Stimulated activated CD8-positive, alpha-beta memory T cell treated with anti-CD3 and anti-CD28 coated beads, Interleukin-4, amount 100 ng/mL, for 48 hours (primary cell): ENCODE measurements at places on chromosomes 6 and 20.

DNA sequence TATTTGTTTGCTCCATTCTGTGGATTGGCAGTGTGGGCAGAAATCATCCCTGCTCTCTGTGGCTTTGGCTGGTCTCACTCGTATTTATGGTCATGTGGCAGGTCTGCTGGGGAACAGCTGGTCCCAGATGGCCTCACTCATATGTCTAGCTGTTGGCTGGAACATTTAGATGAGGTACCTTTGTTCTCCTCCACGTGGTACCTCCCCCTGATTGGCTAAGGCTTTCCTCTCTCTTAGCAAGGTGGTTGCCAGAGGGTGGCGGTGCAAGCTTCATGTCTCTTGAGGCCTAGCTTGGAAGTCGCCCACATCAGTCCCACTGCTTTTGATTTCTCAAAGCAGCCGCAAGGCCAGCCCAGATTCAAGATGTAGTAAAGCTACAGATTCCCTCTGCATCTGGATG lies 348.5 kb upstream of the BTBD3 start:
- DNase-seq = no peak

DNA sequence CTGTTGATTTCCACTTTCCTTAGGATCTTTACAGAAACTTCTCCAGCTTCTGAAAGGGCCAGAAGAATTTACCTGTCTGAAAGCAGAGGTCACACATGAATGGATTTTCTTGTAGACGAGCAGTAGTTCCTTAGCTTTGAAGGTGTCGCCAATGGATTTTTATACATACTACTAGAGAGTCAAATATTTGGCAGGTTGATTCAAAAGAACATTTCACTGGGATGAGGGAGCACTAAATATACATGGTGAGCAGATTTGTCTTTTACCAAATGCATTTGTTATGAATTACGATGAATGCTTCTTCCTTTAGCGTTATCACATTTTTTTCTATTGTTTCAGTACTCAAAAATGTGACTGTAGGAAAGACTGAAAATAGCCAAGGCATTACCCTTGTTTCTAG lies 162.3 kb downstream of the PAX1 start:
- DNase-seq = no peak

DNA sequence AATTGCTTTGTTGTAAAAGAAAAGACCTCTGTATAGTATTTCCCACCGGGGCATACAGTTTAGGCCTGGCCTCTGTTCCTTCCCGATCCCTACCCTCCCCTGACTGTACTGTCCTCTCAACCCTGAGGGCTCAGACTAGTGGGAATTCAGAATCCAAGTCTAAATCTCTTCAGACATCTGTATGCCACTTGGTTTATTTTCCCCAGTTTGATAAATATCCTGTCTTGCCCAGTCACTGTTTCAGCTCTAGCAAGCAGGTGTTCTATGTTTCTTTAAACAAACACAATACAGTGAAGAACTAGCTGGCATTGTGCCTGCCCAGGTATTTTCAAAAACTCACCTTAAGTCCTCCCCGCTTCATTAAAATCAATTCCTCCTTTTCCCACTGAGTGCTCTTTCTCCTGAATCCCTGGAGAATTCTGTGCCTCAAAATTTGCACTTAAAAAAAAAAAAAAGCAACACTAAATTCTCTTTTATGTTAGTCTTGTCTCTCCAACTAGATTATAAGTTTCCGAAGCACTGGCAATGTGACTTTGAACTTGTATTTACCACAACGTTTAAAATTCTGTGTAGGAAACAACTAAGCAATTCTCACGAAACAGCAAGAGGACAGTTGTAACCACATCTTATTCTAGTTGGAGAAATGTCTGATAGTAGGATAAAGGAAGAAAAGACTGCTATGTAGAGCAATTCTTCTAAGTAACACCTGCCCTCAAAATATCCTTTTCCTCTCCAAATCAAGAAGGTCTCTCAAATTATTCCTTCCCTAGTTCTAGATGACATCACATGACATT lies 112.0 kb upstream of the CARMIL1 start:
- no peak for DNase-seq

- peak; percentile 53 for DNase-seq
Measured at GRCh38 chr6:14121936-14122344, 4.4 kb downstream of the CD83 start.

DNA sequence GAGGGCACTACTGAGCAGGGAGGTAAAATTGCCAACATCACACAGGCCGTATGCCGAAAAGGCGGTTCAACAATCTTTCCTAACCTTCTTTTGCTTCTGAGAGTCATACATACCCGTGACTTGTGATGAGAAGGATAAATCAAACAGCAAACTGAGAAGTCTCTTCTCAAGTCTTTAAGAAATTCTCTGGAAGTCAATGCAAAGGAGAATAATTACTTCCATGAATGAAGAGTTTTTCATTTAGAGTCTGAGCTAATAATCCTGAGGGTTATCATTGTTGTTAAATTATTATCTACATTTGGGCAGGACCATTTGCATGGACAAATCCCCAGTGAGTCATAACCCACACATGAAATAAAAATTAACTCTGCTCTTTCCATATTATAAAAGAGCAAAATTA lies 22.4 kb upstream of the ILRUN start:
- no peak for DNase-seq

DNA sequence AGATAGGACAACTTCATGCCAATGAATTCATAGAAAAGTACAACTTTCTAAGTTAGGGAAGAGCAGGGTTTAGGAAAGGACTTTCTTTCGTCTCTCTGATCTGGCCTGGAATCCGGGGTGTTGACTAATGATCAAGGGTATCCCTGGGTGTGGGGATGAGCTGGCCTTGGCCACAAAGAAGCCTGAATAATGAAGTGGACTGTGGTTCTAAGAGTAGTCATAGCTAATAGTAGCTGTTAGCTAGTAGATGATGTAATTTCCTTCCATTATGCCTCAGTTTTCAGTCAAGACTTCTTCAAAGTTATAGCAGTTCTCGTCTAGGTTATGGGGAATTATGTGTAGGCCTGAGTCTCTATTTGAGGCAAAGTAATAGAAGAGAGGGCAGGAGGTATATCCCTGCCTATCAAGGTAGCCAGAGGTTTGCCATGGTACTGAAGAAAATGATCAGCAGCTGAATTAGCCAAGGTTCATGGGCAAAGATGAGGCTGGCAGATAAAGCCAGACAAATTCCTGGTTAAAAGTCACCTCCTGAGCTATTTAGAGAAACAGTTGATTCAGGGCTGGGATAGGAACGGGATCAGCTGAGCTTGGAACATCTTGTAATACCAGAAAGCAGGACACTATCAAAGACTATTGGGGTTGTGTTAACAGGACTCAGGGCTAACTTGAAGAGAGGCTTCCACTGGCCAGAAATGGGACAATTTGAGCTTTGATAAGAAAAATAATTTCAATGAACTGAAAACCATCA lies 18.7 kb upstream of the TRPC4AP start:
- DNase-seq = no peak

GRCh38 chr20:63563225-63563935 lies 9.4 kb downstream of the FNDC11 start:
- no peak for DNase-seq

DNA sequence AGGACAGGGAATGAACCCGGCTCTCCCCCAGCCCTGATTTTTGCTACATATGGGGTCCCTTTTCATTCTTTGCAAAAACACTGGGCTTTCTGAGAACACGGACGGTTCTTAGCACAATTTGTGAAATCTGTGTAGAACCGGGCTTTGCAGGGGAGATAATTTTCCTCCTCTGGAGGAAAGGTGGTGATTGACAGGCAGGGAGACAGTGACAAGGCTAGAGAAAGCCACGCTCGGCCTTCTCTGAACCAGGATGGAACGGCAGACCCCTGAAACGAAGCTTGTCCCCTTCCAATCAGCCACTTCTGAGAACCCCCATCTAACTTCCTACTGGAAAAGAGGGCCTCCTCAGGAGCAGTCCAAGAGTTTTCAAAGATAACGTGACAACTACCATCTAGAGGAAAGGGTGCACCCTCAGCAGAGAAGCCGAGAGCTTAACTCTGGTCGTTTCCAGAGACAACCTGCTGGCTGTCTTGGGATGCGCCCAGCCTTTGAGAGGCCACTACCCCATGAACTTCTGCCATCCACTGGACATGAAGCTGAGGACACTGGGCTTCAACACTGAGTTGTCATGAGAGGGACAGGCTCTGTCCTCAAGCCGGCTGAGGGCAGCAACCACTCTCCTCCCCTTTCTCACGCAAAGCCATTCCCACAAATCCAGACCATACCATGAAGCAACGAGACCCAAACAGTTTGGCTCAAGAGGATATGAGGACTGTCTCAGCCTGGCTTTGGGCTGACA lies 28.8 kb upstream of the ZBP1 start:
- DNase-seq = no peak

DNA sequence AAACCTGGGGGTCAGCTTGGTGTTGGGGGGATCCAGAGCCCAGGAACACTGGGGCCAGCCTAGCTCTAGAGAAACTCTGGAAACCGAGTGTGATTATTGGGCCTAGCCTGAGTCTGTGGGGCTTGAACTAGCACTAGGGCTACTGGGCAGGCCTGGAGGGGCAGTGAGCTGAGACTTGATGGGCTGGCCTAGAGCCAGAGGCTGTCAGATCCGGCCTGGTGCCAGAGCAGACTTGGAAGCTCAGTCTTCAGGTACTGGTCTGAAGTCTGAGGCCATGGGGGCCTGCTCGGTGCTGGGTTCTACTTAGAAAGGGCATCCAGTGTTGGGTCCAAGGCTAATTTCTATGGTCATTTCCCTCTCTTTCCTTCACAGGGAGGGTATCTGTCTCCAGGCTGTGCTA lies 2.7 kb downstream of the DEFB112 start:
- DNase-seq = no peak

DNA sequence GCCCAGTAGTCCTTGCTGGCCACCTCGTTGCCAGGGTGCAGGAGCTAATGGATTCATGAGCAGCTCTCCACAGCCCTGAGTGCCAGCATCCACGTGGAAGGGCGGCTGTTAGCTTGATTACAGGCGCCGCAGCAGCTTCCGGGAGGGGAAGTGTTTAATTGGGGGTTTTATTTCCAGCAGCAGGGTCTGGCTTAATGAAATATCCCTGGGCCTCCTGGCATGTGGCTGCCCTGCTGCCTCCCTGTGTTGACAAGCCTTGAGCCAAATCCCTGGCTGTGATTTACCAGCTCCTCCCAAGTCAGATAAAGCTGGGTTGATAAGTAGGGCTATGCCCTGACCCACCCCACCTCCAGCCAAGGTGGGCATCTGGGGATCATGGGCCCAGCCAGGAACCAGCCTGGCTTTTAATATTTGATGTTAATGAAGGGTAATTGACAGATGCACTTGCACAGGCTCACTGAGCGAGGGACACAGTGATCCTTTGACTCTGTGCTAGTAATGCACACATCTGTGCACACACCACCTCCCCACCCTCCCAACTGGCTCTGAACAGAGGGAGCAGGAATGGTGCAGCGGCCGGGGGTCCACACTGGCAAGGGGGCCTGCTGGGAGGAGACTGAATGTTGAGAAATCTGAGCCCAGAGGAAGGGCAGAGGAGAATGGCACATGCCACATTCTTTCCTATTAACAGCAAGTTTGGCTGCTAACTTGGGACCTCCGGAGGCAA lies 13.6 kb downstream of the GLP1R start:
- no peak for DNase-seq

DNA sequence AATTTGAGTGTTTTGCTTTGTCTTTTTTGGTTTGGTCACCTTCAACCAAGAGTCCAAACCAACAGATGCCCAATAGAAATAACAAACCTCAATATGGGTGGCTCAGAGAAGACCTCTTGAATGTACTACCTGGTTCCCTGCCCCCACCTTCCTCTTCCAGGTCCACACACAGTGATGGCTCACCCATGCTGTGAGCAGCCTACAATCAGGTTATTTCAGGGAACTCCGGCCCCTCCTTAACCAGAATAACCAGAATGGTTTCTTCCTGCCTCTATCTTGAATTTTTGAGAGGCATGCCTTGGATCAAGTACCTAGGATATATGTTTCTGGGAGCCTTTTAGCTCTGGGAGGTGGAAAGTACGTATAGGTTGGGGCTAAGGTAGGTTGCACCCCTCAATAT lies 327.1 kb upstream of the PRDM1 start:
- no peak for DNase-seq
